Activated CD8-positive, alpha-beta memory T cell treated with anti-CD3 and anti-CD28 coated beads, Interleukin-2, amount 50 U/mL, for 4 hours (primary cell): ENCODE measurements at places on chromosomes 7 and 10.

- DNase-seq: no peak
These were observed 78.7 kb upstream of the NME8 start for GRCh38 chr7:37769726-37770125.

GRCh38 chr7:129213828-129214227, 11.0 kb upstream of the AHCYL2 start:
- no peak for DNase-seq

GRCh38 chr7:69020536-69020935, 577.7 kb upstream of the AUTS2 start:
- no peak for DNase-seq

DNA sequence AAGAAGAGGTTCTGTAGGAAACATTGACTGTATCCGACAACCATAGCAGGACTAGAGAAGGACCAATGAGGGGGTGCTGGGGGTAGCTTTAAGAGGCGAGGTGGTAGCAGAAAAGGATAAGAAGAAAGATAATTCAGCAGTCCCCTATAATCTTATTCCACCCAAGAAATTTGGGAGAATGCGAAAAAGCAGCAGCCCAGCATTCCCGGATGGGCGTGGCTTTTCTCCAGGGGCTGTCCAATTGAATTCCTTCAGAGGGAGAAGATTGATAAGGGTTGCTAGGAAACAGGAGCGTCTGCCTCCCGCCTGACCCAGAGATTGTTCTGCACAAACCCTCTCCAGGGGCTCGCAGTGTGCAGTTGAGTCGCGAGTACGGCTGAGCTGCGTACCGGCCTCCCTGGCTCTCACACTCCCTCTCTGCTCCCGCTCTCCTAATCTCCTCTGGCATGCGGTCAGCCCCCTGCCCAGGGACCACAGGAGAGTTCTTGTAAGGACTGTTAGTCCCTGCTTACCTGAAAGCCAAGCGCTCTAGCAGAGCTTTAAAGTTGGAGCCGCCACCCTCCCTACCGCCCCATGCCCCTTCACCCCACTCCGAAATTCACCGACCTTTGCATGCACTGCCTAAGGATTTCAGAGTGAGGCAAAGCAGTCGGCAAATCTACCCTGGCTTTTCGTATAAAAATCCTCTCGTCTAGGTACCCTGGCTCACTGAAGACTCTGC, at the start of gene GRM3:
TSS of gene GRM3 (plus strand) at position 349 of the 721 bp plus-strand sequence. CDS start 121,237 bp downstream, outside the sequence.
- DNase-seq: no peak

DNA sequence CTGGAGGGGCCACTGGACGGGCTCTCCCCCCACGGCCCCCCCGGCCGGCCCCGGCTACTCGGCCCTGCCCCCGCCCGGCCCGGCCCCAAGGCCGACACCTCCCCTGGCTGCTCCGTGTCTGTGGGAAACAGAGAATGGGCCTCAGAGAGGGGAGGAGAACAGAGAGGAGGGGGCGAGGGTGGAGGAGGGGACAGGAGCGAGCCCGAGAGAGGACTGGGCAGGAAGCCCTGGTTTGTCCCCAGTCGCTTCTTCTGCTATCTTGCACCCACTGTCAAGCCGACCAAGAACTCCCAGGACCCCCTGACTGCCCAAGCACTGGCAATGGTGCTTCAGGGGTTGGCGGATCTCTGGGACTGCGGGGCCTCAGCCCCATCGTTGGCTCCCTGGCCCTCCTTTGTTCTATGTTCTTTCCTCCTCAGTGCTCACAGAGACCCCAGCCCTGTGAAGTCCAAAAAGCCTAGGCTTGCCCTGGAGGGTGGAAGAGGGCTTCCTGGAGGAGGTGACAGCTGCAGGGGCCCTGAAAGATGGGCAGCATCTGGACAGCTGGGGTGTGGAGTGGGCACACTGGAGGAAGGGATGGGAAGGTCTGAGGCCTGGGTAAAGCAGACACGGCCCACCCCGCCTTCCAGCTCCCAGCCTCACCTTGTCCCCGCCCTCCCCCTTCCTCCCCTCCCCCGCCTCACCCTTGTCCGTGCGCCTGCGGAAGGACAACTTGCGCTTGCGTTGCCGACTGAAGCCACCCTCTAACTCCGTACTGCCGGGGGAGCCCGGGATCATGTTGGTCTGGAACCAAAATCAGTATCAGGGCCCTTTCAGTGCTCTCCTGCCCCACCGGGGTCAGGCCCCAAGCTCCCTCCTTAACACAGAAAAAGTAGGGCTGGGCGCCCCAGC, 30.1 kb downstream of the KCNH2 start:
- peak; percentile 13 for DNase-seq

GRCh38 chr10:70070834-70071233, 18.2 kb downstream of the MACROH2A2 start:
- DNase-seq: no peak

GRCh38 chr10:75367901-75368300, 33.7 kb downstream of the ZNF503 start:
- no peak for DNase-seq

DNA sequence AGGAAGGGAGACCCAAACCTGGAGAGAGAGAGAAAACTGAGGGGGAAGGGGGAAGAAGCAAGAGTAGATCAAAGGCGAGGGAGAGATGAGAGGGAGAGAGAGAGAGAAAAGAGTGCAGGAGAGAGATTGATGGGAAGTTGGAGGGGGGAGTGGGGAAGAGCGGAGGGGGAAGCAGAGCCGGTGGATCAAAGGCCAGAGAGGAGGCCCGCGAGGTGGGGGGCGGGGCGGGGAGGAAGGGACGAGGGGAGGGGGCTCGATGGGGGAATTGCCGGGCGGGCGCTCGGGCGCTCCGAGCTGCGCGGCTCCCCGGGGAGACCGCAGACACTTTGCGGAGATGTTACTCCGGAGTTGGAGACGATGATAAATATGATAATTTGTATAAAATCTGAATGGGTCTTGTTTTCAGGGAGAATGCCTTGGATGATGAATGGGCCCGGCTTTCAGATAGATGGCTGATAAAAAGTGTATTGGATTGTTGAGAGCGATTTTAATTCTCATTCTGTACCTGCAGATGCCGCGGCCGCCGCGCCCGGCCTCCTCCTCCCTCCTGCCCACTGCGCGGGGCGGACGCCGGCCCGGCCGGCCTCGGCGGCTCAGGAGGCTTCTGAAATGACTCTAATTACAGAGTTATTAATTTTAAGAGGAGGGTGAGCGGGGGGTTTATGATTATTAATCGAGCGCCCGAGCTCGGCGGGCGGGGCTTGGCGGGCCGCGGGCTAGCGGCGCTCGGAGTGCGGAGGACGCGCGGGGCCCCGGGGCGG, 21.4 kb upstream of the PAX2 start:
- DNase-seq: no peak

GRCh38 chr7:151046603-151047573, 1.4 kb upstream of the ASIC3 start:
- no peak for DNase-seq

- DNase-seq: no peak
These were observed 46.8 kb downstream of the NRAP start for GRCh38 chr10:113617086-113617485.

DNA sequence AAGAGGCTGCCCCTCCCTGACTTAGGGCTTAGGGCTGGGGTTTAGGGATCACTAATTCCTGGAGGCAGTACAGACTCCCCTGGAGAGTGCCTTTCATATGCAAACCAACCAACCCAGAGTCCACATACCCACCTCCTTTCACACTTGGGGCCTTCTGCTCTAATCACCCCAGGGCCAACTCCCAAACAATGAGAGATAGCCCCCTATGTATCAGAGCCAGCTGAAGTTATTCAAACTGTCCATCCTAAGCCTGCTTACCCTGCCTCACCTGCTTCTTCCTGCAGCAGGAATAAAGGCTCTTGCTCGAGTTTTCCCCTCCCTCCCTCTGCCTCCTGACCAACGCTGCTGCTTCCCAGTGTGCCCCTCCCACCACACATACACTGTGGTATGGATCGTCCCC, 51.8 kb upstream of the SLC35G1 start:
- no peak for DNase-seq

DNA sequence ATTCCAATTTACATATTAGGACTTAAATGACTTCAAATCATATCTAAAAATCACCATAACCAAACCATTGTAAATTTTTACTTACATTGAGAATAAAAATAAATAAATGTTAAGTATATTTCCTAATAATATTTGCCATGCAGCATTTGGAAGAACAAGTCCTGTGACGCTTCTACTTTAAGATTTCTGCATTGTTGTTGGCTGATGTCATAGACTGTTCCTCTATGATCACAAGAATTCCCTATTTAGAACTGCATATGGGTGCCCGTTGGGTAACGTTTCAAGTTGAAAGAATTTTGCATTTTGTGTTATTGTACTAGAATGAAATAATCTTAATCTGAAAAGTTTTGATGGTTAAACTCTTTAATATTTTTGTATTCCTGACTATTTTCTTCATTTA, 5.1 kb upstream of the ITGB1 start:
- DNase-seq: no peak

DNA sequence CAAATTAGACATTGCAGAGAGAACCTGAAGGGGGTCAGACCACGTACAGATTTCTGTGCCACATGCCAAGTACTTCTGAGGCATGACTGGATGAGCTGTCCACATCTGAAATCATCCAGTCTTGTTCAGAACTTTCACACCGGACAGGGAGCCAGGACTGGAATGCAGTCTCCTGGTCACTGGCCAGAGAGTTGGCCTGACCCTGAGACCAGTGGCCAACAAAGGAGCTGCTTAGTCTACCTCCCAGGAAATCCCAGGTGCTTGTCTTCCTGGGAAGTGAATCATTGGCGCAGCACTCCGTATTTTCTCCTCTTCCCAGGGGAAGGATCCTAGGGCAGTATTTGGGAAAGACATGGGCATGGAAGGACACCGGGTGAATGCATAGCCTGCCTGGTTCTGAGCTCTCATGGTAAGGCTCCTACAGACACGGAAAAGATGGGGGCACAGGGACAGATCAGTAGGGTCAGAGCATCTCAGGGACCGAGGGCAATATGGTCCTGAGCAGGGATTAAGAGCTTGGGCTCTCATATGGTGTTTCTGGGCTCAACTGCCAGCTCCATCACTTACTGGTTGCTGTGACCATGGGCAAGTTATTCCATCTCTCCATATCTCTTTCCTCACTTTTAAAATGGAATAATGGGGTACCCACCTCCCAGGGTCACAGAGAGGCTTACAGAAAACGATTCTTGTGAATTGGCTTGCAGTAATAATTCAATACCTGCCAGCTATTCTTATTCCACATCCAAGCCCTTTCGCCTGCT, 1.3 kb upstream of the SCD start:
- no peak for DNase-seq

- no peak for DNase-seq
These were observed 198.1 kb upstream of the HABP2 start for GRCh38 chr10:113354711-113355110.

- no peak for DNase-seq
These were observed 3.8 kb downstream of the LDB3 start for GRCh38 chr10:86671985-86672710.

DNA sequence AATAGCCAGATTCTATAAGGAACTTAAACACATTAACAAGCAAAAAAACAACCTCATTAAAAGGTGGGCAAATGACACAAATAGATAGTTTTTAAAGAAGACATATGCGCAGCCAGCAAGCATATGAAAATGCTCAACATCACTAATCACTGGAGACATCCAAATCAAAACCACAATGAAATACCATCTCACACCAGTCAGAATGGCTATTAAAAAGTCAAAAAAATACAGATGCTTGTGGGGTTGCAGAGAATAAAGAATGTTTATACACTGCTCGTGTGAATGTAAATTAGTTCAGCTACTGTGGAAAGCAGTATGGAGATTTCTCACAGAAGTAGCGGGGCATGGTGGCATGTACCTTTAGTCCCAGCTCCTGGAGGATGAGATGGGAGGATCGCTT, 164.0 kb downstream of the CHRM2 start:
- no peak for DNase-seq

DNA sequence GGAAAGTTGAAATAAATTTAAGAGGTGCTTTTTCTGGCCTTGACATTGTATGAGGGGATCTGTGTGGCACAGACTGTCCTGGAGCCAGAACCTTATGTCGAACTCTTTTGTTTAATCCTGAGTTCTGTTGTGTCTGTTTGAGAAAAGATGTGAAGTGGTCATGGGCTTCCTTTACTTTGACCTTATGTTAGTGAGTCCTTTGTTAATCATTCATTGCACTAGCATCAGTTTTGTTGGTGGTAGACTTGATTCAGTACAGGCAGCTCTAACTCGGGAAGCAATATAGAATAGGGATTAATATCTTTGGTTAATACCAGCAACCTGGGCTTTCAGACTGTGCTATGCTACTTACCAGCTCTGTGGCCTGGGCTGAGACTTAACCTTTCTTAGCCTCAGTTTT, 123.9 kb upstream of the FZD1 start:
- no peak for DNase-seq

DNA sequence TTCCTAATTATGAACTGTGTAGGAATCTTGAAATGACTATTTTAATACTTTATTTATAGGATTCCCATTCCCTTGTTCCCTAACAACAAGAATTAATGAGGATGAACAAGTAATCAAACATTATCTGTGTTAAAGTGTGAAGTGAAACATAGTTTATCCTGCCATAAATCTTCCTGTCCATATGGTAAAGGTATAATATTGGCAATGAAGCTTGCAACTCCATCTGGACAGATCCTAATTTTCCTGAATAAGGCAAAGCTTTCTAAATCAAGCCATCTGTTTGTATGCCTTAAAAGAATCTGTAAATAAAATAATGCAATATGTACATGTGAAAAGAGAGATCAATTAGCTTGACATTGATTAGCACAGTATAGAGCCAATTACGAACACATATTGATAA, 529.0 kb downstream of the ANKRD7 start:
- DNase-seq: no peak

DNA sequence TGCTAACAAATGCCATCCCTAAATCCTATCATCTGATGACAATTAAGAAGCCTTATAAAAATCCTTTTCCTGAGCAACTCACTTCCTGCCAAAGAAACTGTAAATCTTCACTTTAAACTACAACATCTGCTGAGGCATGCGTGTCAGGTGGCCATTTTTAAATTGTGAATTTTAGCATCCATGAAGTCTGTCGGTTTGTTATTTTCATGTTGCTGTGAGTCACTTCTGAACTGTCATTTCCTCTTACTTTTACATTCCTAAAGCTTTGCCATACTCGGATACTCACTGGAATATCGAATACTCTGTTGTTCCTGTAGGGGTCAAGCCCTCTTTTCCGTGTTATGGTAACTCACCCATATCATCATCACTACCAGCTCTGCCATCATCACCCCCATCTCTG, 34.3 kb upstream of the TMEM26 start:
- DNase-seq: no peak

- no peak for DNase-seq
These were observed 346.7 kb upstream of the AKR1E2 start for GRCh38 chr10:4479342-4479741.

GRCh38 chr10:102729029-102730026, 14.4 kb upstream of the WBP1L start:
- peak; percentile 64 for DNase-seq

DNA sequence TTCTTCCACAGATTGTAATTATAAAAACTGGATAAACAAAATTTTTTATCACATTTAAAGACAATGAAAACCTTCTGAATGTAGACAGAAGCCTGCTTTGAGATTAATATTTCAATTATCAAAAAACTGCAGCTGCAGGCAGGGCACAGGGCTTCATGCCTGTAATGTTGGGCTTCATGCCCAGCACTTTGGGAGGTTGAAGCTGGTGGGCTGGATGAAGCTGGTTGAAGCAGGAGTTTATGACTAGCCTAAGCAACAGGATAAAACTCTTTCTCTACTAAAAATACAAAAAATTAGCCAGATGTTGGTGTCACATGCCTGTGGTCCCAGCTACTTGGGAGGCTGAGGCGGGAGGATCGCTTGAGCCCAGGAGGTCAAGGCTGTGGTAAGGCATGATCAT, 41.2 kb downstream of the PDZD8 start:
- no peak for DNase-seq
